Stimulated activated CD4-positive, alpha-beta T cell treated with anti-CD3 and anti-CD28 coated beads, Interleukin-15, amount 100 ng/mL, for 1 hour (primary cell): ENCODE measurements at places on chromosomes 4 and X.

GRCh38 chrX:97860226-97860625 is 976.5 kb downstream of the RPA4 start:
- no peak for DNase-seq

DNA sequence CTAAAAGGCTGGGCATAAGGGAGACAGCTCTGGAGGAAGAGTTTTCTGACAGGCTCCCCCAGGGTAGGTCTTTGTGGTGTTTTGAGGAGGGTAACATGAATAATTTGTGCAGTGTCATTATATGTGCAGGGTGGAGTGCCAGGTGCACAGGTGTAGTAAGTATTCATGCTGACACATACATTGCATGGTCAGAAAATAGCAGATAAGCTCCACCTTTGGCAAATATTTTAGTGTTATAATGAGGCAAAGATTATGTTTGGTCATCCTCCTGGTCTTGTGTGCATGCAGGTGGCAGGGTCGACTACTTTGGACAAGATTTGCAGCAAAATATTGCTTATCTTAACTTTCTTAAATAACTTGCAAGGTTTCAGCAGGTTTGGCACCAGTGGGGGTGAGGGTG is 910.4 kb upstream of the PCDH10 start:
- DNase-seq, result no peak

- no peak for DNase-seq
These were observed 41.1 kb upstream of the PDK3 start for GRCh38 chrX:24423960-24424359.

- DNase-seq, result no peak
These were observed 449.1 kb upstream of the NDST4 start for GRCh38 chr4:115562506-115562905.

DNA sequence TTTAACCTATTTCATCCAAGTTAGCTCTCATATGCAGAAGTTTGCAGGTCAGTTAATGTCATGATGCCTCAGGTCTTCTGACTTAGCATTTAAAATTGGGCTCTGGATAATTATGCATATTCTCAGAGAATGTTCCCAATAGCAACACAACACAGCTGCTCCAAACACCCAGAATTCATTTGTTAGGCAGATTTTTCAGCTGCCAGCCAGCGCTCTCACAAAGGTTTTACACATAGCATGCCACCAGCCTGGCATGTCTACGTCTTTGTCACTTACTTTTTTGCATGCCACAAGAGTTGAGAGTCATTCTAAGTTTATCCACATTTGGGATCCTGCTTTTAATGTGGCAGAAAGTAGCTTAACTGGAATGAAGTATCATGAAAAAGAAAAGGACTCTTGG is 84.8 kb downstream of the LIMCH1 start:
- no peak for DNase-seq

GRCh38 chr4:38577462-38577861 is 86.5 kb upstream of the KLF3 start:
- no peak for DNase-seq

DNA sequence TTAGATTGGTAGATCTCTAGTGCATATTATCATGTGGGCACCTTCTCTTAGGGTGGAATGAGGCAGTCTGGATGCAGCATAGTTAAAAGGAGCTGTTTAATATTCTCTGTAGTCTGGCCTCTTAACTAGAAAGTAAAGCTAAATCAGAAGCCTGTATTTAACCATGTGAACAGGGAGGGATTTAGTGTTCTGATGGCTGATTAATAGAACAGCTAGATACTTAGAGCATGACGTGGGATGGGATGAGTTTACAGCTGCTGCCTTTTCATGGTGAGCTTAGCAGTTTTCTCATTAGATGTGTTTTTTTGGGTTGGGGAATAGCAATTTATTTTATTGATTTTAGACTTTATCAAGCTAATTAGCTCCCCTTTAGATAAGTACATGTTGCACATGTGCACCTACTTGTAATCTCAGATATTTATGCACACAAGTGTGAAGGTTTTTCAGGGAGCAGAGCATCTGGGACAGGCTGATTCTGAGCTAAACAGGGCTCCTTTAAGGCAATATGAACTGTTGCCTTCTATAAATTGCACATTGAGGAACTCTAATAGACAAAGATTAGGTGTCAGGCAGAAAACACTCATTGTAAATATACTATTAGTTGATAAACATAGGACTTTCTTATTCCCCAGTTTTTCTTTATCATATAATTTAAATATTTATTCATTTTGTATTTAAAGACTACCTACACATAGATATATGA is 34.1 kb downstream of the YIPF6 start:
- DNase-seq, result no peak

DNA sequence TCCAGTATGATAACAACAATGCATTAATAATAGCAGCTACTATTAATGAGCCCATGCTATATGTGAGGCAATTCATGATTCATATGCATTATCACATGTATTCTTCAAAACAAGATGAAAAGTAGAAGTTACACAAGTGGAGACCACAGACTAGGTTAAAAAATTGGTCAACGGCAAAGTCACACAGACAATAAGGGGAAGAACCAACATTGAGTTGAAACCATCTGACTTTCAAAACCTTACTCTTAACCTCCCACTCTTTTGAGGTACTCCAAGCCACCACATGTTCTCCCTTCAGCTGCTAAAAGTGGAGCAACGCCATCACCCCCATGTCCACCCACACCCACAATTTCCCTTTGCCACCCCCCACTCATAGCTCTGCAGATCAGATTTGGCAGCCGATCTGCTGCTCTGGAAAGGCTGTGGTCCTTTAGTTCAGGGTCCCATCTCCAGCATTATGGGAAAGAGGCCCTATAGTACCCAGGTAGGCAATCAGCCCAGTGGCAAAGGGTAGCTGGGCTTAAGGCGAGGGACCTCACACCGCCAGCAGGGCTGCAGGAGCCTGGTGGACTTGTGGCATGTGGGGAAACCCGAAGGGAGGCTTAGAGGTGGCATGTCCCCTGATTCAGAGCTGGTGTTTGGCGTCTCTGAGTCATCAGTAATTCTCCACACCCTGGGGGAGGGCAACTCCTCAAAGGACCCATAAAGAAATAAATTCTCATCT is 33.5 kb upstream of the CYBB start:
- DNase-seq, result no peak

GRCh38 chrX:153974003-153974725 is 1.6 kb downstream of the TMEM187 start:
- no peak for DNase-seq

DNA sequence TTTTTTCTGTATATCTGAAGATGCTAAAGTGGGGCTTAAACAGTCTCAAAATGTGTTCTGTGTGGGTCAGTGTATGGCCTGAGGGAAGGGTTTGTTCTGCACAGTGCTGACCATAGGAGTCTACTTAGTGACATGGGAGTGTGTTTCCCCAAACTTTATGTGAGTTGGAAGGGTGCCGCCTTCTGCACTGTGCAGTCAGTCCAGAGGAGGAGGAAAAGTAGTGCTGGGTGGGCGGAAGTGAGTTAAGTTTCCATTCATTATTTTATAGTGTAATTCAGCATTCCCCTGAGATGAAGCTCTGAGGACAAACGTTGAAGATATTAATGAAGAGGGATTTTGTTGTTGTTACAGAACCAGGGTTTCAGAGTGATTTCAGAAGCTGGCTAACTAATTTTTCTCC is 2.9 kb downstream of the CHST7 start:
- no peak for DNase-seq

DNA sequence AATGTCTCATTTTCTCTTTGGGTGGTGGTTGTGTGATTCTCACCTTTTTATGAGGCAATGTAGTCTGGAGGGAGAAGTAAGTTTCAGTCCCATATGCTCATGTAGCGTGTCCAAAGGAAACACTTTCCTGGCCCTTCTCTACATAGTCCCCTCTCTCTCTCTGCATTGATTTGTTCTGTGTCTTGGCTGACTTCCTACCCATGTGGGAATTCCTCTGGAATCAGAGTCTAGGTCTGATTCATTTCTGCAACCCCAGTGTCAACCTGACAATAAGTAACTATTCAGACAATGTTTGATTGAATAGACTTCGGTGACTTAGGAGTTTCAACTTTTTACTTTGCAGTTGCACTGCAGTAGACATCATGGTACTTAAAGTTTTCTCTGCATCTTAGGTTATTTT is 2.7 kb upstream of the ALAS2 start:
- no peak for DNase-seq

DNA sequence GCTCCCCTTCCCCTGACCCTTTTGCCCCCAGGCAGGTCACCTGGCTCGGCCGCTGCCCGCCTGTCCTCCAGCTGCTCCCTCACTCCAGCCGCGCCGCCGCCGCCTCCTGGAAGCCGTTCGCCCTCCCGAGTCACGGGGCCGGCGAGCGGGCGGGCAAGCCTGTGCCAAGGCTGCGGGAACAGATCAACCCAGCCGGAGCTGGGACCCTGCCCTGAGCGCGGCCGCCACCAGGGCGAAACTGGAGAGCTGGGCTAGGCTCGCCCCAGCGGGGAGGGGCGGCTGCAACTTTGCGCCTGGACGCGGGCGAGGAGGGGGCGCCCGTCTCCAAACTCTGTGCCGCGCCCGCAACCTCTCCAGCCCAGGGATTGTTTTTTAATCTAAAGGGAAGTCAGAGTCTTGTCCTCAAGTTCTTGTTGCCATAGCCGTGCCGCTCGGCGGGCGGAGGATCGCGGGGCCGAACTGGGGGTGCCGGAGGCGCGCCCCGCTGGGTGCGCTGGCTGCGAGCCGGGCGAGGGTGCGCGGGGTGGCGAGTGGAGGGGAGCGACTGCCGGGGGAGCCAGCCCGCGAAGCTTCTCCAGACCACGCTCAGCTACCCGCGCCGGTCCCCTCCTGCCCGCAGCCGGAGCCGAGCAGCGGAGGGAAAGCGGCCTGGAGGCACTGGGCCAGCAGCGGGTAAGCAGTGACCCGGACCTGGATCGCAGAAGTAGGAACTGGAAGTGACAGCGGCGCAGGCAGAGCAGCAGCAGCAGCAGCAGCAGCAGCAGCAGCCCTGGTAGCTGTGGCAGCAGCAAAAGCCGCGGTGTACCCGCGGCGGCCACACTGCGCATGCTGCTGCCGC is 13.4 kb downstream of the ARHGEF6 start:
- peak; percentile 36 for DNase-seq

GRCh38 chrX:153981771-153982533 is 9.4 kb downstream of the TMEM187 start:
- DNase-seq, result peak; percentile 24

DNA sequence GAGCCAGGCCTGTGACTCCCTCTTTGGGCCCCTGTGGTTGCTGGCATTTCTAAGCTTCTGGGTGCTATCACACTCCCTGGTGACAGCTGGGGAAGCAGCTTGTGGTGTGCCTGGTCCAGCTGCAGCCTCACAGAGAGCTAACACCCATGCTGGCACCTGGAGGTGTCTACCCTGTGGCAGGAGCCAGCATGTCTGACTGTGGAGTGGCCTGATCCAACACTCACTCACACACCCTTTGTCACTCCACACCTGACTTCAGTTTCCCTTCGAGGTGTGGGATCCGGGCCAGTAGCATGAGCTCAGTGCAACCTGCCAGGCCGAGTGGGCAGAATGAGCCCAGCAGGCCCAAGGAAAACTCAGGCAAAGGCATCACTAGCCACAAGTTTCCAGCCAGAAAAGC is 67.5 kb downstream of the TECRL start:
- DNase-seq, result no peak

DNA sequence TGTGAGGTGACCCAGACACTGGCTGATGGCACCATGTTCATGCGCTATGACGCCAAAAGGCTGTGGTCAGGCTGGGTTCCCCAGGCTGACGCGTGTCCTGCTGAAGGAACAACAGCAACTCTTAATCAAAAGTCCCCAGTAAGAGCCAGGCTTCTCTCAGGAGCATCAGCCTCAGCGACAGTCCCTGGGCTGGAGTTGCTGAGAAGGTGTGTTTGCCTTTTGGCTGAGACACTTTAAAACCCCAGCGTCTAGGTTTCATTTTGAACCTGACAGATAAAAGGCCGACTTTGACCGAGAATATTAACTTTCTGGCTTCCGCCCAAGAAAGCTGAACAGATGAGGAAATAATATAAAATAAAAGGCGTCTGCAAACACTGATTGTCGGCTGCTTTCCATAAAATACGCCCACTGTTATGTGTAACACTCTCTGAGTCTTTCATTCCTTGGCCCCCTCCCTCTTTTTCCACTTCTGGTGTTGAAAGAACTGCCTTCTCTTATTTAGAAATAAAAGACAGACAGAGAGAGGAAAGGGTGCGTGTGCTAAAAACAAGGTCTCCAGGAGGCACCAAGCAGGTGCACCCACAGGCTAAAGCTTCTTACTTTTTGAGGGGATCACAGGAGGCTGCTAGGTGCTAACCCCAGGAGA is 373.6 kb downstream of the MID1IP1 start:
- no peak for DNase-seq

- DNase-seq, result no peak
These were observed 367.6 kb upstream of the LCORL start for GRCh38 chr4:18389115-18389514.

- no peak for DNase-seq
These were observed at the start of gene CRLF2 for GRCh38 chrX:1212532-1212931. TSS of gene CRLF2 (minus strand) at chrX:1212649. CDS start at chrX:1212634, 15 bp downstream.

GRCh38 chrX:31136144-31136611 is 64.3 kb upstream of the FTHL17 start:
- no peak for DNase-seq

- DNase-seq, result no peak
These were observed 566.3 kb downstream of the IL15 start for GRCh38 chr4:142202404-142203332.
